NCI-H1436 treated with DMSO at 0.1 percent for 48 hours (cell line): ENCODE measurements at places on chromosomes 16 and 17.
A peak's percentile ranks its signal among the peaks of the same experiment; 100 is the strongest.

- no peak for DNase-seq
These were observed 981 bp downstream of the BEAN1 start for GRCh38 chr16:66427871-66428681.

DNA sequence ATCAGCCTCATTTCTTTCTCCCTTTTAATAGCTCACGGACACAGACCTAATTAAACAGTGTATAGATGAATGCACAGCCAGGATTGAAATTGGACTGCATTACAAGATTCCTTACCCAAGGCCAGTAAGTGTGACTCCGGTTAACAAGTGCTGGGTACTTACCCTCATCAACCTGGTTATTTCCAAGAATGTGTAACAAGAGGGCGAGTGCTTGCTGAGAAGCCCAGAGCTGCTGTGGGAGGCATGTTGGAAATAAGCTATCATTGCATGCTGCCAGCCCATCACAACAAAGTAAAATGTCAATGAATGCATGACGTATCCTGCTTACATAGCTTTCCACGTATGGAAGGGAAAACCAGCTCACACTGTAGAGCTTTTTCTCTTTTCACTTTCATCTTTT is 19.5 kb downstream of the LYRM1 start:
- DNase-seq, result no peak

GRCh38 chr17:81292450-81292849 is 2.7 kb downstream of the SLC38A10 start:
- DNase-seq, result no peak

- DNase-seq, result no peak
These were observed 1.7 kb downstream of the RAD51D start for GRCh38 chr17:35117984-35118383.

DNA sequence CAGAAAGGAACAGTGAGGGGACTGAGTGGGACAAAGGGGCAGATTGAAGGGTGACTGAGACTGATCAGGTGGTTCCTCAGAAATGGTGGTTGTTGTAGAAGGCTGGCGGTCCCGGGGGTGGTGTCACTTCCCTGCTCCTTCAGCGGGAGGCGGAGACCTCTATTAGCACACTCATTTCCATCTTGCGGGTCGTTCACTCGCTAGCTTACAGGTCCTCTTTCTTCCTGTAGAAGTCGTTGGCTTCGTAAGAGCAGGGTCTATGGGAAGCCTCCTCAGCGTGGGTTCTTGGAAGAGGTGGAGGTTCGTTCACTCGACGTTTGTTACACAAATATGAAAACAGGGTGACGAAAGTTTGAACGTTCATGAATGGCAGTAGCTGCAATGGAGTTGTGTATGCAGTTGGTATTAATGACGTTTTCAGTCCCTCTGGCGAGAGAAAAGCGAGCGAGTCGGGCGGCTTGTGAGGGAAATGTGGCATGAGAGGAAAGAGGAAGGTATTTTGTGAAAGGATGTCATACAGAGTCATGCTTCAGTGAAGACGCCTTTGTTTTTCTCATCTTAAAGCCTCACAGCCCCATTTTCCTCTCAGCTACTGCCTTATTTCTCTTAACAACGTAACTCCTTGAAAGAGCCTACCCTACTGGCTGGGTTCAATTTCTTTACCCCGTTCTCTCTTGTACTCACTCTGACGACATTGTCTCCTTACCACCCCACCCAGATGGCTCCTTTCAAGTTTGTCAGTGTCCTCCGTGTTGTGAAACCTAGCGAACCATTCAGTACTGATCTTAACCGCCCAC is 667 bp downstream of the EFCAB13 start:
- DNase-seq, result peak; percentile 64

- no peak for DNase-seq
These were observed 12.7 kb upstream of the NSRP1 start for GRCh38 chr17:30103921-30104320.

- DNase-seq, result no peak
These were observed 9.7 kb downstream of the NEUROD2 start for GRCh38 chr17:39598047-39598481.

DNA sequence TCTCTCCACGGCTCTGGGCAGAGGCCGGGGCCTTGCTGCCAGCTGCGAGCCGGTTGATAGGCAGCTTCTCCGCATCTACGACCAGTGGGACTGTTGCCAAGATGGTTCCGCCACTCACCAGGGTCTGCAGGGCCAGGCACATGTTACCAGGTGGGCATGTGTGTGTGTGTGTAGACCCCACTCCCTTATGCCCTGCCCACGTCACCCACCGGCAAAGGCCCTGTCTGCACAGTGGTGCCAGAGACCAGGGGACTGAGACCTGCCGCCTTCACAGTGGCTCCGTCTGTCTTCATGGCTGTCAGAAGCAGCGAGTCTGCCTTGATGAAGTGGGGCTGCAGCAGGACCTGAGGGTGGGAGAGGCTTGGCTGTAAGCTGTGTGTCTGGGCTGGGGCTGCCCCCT is 17.7 kb downstream of the SREBF1 start:
- DNase-seq, result no peak

DNA sequence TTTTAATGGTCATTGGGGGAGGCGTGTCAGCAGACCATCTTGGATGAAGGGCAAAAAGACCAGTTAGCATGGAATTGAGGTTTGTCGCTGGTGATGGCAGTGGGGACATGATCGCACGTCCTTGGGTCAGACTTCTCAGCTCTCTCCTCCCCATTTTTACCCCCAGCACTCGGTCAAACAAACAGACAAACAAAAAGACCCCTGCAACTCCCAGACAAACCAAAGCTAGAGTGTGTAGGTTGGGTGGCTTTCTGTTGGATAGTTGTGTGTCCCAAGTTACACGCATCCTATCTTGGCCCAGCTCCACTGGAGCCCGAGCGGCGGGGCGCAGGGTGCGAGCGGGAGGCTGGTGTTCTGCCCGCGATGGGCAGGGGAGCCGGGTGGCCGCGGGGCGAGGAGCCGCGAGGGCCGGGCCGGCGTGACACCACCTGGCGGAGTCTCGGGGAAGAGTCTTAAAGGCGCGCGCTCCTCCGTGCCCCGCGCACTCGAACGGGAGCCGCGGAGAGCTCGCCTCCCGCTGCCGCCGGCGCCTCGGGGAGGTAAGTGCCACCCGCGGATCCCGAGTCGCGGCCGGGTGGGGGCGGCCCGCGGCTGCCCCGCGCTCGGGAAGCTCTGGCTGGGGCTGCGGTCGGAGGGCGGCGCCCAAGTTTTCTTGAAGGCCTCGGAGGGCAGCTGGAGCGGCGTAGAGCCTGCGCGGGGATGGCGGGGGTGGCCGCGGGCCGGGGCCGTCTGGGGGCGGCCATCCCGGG is 18.5 kb upstream of the NTN1 start:
- DNase-seq, result no peak

GRCh38 chr17:2120586-2121335 is 65.9 kb downstream of the HIC1 start:
- DNase-seq, result no peak

DNA sequence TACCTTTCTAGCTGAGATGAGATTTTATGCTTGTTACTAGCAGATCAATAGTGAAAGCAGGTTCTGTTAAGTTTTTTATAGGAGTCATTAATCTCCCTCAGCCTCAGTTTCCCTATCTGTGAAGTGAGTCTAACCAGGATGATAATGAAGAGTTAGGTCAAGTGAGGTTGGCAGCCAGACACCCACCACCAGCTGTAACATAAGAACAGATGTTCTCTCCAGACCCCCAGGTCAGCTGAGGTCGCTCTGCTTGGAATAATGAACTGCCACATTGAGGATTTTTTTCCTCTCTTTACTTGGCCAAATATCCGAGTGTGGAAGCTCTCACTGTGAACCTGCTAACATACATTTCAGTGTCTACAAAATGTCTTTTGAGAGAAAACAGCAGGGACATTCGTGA is 389.6 kb downstream of the WWOX start:
- no peak for DNase-seq

GRCh38 chr16:6132121-6132520 is 1034.5 kb upstream of the EEF2KMT start:
- no peak for DNase-seq

DNA sequence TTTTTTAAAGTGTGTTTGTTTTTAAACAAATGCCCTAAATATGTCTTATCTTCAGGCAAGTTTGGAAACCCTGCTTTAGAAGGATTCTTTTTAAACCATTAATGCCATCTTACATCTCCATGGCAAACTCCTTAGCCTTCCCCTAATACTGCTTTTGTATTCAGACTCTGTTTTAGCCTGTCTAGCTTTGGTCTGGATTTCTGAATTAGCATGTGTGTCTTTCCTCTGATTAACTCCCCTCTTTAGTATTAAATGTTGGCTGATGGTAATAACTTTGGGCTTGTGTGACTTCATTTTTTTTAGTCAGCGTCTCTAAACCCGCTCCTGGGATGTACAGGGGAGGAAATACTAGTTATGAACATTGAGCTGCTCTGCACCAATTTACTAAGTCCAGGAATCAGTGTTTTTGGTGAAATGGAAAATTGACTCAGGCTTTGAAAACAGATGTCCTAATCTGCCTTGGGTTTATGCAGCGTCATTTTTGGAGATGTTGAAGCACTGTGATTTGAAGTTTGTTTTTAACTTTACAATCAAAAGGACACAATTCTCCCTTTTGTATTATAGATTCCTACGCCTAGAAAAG is 22.2 kb downstream of the WIPF2 start:
- no peak for DNase-seq

DNA sequence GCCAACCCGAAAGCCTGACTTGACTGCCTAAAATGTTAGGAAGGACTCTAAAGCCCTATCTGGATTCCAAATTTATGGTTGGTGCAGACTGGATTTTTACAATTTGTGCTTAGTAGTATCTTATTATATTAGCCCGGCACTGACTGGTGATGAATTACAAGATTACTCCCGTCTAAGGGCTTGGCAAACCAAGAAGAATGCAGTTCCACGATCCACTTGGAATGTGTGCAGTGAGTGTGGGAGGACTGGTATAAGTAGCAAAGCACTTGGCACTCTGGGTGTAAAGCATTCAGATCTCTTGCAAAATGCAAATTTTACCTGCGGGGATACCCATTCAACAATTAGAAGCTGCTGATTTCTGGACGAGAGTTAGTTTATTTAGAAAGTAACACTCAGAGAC is 539.4 kb downstream of the MAF start:
- DNase-seq, result no peak

DNA sequence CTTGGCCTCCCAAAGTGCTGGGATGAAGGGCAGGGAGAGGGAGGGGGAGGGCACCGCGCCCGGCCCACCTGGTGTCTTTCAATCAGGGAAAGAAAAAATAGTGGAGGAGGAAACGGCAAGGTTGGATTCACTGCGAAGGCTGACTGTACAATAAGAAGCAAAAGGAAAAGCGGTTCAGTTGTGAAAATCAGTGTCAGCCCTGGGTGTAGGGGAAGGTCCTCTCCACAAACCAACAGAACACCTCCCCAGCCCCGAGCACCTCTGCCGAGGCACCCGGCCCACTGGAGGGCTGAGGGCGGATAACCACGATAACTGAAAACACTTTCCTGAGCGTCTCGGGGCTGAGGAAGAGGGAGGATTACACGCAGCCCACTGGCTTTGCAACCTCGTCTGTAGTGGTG is 1.4 kb upstream of the SPG7 start:
- no peak for DNase-seq
